ENCODE measurements at places on chromosomes 6 and 20.

- peak; percentile 59 for DNase-seq
These were observed 3.4 kb upstream of the MICAL1 start for GRCh38 chr6:109458774-109459531.

- DNase-seq = peak; percentile 3
These were observed 107.7 kb upstream of the DTNBP1 start for GRCh38 chr6:15770347-15771143.

GRCh38 chr20:15699431-15700146 lies 873.7 kb downstream of the KIF16B start:
- no peak for DNase-seq

DNA sequence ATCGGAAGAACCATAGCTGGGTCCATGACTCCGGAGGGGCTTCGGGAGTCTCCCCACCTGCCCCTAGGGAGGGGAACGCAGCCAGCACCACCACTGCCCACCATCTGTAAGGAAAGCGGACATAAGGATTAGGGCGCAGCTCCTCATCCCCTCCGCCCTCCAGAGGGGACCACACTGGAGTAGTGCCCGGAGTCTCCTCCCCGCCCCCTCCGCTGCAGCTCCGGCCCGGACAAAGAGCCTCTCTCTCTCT lies 628 bp downstream of the SLC35B2 start:
- DNase-seq = no peak

Data from CD4-positive, alpha-beta T cell treated with Interferon alpha-2 for 1 hour (primary cell).